ENCODE measurements at places on chromosomes 4 and X.

GRCh38 chr4:165502916-165503907, 124.4 kb downstream of the CPE start:
- no peak for DNase-seq

DNA sequence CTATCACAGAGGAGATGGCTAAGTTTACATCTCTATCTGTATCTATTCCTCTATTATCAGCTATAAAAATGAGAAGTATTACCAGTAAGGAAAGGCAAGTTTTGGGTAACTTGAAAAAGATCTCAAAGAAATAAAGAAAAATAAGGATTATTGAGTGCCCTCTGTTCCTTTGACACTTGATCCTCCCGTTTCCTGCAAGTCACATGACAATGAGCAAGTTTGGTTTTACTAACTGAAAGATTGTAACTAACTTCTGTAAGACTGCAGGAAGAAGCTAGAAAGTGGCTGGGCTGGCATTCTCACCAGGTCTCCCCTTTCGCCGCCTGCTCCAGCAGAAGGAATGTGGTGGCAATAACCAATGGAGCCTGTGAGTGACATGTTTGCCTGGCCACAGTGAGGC, 59.2 kb downstream of the ARHGAP24 start:
- no peak for DNase-seq

- no peak for DNase-seq
These were observed 197.8 kb downstream of the EDA start for GRCh38 chrX:69813677-69814076.

GRCh38 chr4:113899271-113900070, 80.0 kb downstream of the ARSJ start:
- DNase-seq = no peak

GRCh38 chr4:58953575-58953974, 1843.4 kb upstream of the IGFBP7 start:
- DNase-seq = no peak

DNA sequence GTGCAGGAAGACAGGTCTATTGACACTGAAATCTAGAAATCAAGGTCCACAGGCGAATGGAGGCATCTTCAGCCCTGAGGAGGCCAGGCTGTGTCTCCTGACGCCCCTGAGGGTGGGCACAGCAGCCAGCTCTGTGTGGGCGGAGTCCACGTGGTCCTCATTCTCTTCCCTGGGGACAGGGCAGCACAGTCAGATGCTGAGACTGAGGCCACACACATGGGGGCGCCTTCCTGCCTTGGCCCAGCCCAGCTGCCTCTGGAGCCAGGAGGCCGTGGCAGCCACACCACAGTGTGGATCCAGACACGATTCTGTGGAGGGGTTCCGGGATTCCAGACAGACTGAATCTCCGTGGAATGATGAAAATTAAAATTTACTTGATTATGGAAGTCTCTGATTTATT, 20.8 kb downstream of the FGFR3 start:
- no peak for DNase-seq

GRCh38 chr4:185740471-185740873, 71.5 kb downstream of the SORBS2 start:
- no peak for DNase-seq
